ENCODE measurements at places on chromosomes 3 and 15.

GRCh38 chr3:126542340-126543241 is 16.1 kb downstream of the C3orf22 start:
- no peak for DNase-seq

GRCh38 chr3:189563853-189564563 is 67.2 kb upstream of the TP63 start:
- peak; percentile 95 for DNase-seq

- DNase-seq, result peak; percentile 66
Measured at GRCh38 chr3:114496021-114496434, 202.2 kb downstream of the TIGIT start.

DNA sequence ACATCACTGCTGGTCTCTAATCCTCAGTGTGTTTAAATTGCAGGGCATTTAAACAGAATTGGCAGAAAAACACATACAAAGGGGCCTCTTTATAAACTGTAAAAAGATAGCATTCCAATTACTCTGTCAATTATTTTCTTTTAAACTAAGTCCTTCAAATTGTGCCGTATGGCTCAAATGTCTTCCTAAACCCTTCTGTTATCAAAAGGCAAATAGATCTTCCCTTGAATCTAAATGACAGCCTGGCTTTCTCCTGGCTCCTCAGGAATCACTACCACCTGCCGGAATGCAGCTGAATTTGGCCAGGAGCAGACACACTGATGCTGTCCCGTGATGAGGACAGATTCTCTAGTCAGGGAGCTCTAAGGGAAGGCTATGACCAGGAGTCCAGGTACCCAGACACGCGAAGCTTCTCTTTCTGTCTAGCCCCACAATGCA is 85.6 kb downstream of the IGF2BP2 start:
- DNase-seq, result no peak

- DNase-seq, result no peak
Measured at GRCh38 chr15:73161546-73161945, 109.3 kb downstream of the NEO1 start.

GRCh38 chr3:136678981-136679380 is 73.2 kb downstream of the STAG1 start:
- DNase-seq, result no peak

- peak; percentile 11 for DNase-seq
Measured at GRCh38 chr3:4889896-4890295, 89.3 kb upstream of the BHLHE40 start.

DNA sequence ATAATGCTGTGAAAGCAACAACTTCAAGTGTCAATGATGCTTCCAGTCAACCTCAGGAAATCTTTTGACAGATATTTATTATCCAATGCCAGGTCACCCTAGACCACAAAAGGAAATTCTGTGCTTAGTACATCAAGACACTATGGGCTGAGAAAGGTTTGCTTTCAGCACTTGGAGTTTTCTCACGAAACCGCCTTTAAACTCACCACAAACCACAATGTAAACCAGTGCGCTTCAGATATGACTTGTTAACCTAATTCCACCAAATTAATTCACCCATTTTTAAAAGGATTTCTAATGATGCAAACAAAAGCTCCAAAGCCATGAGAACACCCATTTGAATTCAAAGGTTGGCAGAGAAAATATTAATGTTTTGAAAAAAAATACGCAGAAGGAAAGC is 292.9 kb upstream of the NR2F2 start:
- peak; percentile 34 for DNase-seq

DNA sequence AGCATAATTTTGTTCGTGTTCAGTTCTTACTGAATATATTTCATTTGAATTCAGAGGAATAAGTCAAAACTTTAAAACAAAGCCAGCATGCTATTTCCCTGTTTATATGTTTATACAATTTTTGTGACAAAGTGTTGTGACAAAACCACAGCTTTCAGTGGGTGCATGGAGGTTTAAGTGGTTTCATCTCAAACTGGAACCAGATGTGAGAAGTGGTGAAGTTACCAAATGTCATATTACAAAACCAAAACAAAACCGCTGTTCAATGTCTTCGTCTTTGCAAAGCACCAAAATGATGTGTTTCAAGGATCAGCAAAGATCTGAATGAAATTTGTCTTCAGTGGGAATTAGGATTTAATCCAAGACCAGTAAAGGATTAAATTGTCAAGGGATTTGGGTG is 59.3 kb upstream of the OSTN start:
- DNase-seq, result peak; percentile 49

GRCh38 chr15:25184356-25185155 is 229.8 kb downstream of the SNRPN start:
- no peak for DNase-seq

- DNase-seq, result no peak
Measured at GRCh38 chr3:56751056-56751707, 50.6 kb downstream of the ARHGEF3 start.

DNA sequence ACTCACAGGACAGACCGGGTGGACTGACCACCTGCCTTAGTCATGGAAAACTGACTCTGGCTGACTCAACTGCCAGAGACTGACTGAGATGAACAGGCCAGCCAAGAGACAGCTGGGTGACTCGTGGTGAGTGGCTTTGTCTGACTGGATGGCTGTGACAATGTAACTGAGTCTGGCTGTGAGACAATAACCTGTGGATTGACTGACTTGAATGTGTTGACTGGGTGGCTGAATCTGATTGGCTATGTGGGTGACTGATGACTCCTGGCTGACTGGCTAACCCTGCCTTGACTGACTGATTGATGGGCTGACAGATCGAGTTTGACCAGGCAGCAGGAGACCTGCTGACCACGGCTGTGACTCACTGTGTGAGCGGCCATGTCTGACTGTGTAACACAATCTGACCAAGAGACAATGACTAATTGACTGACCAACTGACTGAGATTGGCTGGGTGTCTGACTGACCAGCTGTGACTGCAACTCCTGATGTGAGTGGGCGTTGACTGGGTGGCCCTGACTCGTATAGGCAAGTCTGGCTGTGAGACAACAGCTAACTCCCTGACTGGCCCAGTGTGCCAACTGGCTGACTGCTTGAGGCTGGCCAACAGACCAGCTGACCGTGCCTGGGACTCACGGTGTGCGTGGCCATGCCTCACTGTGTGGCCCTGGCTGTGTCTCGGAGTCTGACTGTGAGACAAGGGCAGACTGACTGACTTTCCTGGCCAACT is 509.1 kb downstream of the SHQ1 start:
- peak; percentile 91 for DNase-seq

DNA sequence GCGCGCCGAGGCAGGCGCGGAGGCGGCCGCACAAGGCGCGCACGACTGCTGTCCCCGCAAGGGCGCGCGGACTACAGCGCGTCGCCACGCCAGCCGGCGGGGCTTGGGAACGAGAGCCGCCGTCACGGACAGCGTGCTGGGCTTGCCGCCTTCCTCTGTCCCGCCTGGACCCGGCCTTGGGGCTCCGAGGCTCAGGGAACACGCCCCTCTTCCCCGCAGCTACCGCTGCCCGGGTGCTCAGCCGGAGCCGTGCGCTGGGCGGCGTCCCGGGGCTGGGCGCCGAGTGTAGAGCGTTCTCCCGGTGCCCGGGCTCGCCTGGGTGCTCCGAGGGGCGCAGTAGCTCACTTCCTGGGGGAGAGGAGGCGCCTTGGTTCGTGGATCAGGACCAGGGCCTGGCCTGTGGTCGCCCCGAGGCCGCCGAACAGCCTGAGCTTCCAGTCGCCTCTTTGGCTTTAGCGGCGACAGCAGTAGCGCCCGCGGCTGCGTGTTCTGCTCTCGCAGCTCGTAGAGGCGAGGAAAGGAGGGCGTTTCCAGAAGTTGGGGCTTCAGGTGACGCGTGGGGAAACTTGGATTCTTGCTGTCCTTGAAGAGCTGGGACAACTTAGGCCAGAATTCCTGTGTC is 226.7 kb upstream of the C2CD4B start:
- peak; percentile 68 for DNase-seq

- no peak for DNase-seq
Measured at GRCh38 chr3:153090973-153091372, 71.1 kb upstream of the RAP2B start.

- DNase-seq, result peak; percentile 94
Measured at GRCh38 chr3:45199837-45200648, 26.0 kb downstream of the TMEM158 start.

DNA sequence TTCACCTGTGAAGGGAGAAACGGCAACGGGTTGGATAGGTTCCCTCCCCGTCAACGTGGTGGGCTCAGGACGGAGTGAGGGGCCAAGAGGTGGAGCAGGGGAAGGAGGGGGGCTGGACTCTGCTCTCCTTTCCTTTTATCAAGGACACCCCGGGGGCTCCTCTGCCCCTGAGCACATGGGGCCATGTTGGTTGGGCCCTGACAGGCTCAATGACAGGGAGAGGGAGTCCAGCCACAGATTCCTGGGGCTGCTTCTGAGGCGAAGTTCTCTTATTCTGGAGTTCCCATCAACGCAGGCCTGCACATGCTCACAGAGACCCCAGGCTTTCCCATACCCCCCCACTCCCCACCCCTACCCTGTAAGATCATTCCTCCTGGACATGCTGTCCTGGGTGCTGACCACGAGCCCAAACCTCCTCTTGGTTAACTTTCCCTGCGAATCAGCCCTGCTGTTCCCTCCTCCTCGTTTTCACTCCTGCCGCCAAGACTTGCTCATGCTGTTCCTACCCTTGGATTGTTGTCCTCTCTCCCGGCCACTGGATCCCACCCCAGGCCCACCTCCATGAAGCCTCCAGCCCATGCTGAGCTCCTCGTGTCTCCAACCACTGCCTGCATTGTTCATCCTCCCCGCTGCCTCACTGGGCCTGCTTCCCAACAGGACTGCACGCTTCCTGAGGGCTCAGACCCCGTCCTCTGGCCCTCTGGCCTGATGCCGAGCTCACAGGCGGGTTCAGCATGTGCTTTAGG is 61.2 kb downstream of the SENP2 start:
- DNase-seq, result no peak

DNA sequence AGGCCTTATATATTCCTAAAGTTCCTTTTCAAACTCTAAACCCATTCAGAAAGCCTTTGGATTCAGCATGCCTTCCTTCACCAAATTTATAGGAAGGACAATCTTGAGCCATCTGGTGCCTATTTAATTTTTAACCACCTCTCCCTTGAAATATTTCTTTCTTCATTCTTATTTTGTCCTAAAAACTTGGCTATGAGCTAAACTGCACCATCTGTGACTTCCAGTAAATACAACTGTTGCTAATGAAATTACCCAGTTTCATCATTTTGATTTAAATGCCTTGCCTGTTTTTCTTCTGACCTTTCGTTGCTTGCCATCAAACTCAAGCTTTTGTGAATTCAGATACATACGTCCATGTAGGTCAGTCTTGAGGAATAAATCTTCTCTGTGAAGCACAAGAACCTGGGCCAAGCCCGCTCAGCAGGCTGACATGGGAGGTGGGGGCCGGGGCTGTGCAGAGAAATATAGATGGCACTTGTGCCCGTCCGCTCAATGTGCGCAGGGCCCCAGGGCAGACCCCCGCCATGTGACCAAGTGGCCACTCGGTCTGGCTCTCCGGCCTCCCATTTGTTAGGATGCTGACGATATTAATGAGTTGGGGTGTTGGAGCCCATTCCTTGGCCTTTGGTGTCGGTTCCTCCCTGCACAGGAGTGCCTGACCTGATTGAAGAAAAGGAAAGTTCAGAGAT is 335.9 kb downstream of the VPS13C start:
- no peak for DNase-seq

- DNase-seq, result peak; percentile 11
Measured at GRCh38 chr3:132268956-132269355, 48.3 kb upstream of the ACP3 start.

GRCh38 chr3:120772081-120772480 is 29.5 kb downstream of the GTF2E1 start:
- no peak for DNase-seq

GRCh38 chr3:31546162-31546561 is 13.4 kb downstream of the STT3B start:
- DNase-seq, result peak; percentile 58

DNA sequence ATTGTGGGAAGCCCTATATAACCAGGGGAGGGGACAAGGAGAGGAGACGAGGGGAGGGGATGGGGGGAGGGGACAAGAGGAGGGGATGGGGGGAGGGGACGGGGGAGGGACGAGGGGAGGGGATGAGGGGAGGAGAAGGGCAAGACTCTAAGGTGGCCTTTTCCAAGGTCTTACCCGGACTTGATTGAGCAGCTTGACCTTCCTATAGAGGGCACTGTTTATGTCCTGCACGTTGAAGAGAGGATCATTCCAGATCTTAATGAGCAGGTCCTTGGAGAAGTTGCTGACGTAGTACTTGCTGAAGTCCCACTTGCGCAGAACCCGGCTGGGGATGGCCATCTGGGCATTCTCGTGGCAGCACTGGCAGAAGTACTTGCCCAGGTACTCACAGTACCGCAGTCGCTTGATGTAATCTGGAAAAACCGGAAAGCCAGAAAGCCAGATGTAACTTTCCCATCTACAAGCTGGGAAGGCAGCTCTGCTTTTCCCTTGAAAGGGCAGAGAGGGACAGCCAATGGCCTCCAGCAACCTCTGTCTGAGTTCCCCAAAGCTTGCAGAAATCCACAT is 55.7 kb downstream of the RUBCN start:
- DNase-seq, result no peak

DNA sequence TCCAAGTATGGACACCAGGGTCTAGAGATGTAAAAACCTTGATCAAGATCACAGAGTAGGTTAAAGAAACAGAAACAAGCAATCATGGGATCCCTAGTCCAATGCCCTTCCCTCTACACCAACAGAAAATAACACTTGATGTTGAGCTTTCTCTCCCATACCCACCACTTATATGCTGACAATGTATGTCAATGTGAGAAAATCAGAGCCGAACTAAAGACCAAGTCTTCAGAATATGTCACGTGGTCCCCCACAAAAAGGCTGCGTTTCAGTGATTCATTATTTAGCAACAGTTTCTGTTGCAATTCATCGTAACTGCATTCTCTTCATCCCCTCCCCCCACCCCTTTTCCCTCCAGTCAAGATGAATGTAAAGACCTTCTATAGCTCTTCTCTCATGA is 278.9 kb upstream of the STT3B start:
- peak; percentile 70 for DNase-seq

Data from fibroblast of skin of right biceps (primary cell).